ENCODE measurements at places on chromosomes 12 and 14. TPM values are rescaled to one million over a fixed set of nuclear protein-coding genes. Genes with fewer than 3 reads are reported as not detected.

DNA sequence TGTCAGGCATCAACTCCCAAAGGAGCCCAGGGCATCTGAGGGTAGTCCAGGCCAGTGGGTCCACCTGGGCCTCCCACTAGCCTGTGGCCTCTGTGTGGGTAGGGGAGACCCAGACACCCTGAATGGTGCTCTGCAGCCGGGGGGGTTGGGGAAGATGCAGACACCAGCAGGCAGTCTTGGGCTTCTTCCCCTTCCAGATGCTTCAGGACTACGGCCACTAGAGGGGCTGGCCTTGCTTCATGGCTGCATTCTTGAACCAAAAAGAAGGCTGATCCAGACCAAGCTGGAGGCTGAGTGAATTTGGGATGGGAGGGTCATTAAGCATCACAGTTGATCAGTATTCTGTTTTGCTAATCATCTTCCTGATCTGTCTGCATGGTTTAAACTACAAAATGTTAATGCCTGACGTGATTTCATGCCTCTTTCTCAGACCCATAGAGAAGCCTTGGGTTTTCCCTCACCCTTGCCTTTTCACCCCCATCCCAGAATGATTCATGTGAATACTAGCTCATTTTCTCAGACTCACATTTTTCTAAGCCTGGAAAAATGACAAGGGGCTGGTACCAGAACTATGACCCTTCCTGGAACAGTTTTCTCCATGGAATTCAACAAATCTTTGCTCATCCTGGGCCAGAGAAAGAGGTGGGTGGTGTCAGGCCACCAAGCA, 134.2 kb downstream of the NTF3 start:
- DNase-seq, result no peak

DNA sequence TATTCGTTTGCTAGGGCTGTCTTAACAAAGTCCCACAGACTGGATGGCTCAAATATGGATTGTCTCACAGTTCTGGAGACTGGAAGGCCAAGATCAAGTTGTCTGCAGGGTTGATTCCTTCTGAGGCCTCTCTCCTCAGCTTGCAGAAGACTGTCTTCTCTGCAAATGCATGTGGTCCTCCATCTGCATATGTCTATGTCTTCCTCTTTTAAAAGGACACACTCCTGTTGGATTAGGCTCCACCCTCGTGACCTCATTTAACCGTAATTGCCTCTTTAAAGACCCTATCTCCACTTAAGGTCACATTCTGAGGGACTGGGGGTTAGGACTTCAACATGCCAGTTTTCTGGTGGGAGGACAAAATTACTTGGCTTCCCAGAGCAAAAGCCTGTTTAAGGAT, 123.3 kb downstream of the SLC38A6 start:
- DNase-seq, result no peak

P3H3 gene
- total RNA-seq, result 27.7 TPM

CLEC9A gene
- total RNA-seq, result not detected

SYNDIG1L gene
- not detected for total RNA-seq

DNA sequence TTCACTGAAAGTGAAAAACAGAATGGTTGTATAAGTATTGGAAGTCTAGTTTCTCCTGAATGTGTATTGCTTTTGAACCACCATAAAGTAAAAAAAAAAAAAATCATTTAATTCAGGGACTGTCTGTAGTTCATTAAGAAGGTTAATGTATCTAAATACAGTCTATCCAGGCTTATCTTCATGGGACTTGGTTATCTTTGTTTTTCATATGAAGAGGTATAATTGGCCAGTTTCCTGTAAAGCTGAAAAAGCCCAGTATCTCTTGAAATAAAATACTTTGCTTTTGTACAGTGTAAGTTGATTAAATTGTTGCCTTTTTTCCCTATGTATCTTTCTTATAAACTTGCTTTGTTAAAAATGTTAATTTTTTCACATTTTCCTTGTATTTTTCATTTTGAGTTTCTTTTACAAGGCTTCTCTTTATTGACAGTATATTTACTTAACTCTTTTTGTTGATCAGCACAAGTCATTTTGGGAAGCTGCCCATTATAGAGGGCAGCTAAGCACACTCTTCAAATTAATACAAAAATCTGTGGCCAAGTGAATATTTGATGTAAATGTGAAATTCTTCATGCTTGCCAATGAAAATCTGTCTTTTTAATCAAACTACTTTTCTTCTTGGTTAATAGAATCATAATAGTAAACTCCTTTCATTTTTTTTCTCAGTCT, 156.0 kb downstream of the TMTC3 start:
- no peak for DNase-seq

DNA sequence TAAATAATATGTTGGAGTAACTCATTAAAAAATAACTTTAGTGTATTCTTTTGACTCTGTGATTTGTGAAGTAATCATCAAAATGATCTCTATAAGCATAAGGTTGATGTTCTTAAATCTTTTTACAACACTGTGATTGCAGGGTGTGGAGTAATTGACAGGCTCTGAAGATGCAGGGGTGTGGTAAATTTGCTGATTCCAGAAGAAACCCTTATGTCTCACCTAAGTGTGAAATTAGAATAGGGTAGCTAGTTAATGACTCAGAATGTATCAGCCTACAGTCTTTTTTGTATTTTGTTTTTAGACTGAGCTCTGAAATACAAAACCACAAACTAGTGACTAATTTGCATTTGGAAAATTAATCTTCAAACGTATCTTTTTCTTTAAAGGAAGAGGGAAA, 5.9 kb downstream of the PRPF39 start:
- DNase-seq, result no peak

DNA sequence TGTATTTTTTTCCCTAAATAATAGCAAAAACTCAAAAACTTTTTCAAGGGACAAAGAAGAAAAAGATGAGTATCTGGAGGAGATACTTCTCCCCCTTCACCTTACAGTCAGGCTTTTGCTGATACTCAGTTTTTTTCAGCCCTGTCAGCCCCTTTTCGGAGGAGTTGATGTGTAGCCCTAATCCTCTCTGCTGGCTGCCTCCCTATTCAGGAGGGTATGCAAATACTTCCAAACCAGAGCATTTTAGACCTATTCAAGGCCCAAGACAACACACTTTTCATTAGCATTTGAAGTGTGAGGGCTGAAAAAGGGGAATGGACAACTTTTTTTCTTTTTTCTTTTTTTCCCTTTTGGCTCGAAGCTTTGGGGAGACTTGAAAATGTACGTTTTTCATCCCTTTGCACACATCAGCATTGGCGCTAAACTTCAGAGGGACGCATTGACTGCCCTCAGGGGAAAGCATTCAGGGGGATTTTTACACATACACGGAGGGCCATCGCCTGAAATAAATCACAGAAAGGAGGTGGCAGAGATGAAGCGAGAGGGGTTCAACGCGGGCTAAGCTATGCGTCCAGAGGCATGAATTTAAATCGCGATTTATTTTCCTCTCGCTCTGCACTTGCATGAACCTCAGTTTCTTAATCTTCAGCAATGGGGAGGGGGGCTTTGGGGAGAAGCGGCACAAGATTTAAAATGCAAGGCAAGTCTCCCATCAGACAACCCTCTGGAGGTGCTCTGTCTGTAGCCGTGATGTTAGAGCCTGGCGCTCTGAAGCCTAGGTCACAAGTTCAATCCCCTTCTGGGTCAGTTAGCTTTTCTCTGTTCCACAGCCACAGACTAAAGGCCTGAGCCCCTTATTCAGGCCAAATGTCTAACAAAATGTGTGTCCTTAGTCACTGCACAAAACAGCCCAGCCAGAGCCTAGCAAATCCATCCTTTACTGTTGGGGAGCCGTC, 86.3 kb downstream of the ASCL1 start:
- no peak for DNase-seq

DNA sequence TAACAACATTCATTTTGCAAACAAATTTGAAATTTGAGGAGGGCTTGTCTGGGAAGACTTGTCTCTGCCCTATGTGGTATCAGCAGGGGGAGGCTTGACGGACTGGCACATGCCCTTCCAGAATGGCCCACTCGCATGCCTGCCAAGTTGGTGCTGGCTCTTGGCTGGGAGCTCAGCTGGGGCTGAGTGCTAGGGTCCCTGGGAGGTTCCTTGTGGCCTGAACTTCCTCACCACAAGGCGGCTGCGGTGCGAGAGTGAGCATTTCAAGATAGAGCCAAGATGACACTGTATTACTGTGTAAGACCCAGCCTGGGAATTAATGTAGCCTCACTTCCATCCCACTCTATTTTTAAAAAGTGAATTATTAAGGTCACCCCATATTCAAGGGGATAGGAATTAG, 271.6 kb upstream of the PLEKHG7 start:
- no peak for DNase-seq

DNA sequence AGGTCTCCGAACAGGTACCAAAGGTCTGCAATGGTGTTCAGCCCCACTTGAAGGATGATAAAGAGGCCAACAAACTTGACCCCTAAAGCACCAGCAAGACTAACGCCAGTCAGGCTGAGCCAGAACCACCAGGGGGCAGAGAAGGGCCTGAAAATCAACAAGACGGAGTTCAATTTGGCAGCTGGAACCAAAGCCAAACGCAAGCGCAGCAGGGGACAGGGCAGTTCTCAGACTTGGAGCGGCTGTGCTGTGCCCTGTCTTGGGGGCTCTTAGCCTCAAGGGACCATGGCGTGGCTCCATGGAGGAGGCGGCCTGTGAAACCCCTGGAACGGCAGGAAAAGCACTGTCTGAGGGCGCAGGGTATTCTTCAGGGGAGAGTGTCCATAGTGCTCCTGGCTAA, 19.6 kb downstream of the POMT2 start:
- DNase-seq, result peak; percentile 63

DNA sequence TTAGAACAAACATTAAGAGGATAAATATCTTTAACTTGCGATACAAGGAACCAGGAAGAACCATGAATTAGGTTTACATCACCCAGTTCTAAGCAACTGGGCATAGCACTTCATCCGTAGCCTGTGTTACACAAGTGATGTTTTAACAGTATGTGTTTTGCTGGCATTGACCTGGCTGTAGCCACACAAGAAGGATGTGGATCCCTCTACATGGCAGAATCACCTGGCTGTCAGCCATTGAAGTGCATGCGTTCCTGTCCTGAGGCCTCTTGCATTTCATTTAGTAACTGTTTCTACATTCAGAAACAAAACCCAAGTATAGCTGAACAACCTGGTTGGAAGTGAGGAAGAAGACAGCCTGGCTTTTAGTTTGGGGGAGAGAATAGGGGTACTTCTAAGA, 72.2 kb downstream of the TGFB3 start:
- DNase-seq, result no peak

MAP3K9 gene
- total RNA-seq, result 12.0 TPM

DNA sequence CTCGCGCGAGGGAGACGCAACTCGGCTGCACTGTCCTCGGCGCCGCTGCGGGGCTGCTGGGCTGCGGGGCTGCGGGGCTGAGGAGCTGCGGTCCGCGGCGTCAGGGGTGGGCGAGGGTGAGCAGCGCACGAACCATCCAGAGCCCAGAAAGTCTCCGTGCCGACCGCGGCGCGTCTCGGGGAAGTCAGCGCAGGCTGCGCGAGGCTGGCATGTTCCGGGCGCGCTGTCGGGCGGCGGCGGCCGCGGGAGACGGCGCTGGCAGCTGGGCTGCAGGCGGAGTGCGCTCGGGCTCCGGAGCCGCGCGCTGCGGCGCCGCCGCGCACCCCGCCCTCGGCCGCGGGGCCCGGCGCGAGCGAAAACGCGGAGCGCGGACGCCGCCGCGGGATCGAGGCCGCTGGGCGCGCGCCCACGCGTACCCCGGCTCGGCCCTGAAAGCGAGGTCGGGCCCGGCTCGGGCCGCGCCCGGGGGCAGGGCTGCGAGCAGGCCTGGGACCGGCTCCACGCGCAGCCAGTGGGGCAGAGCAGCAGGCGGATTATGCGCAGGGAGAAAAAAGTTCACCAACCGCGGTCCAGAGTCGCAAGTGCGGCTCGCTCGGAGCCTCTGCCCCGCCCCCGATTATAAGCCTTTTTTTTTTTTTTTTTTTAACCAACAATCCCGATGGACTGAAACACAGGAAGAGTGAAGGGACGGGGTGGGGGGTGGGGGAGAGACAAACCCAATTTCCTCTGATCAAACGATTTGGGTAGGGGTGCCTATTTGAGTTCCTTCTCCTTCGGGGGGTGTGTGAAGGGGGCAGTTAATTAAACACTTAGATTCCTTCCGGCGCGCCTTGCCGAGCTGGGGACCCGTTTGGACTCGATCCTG, at the start of gene PRICKLE1:
TSS of gene PRICKLE1 (minus strand) at position 282 of the 865 bp plus-strand sequence. CDS start 117,230 bp downstream, outside the sequence.
- DNase-seq, result no peak

TGM1 gene
- 12.3 TPM for total RNA-seq

- no peak for DNase-seq
Observed at GRCh38 chr12:59734371-59734770, 138.5 kb downstream of the SLC16A7 start.

OTX2 gene
- total RNA-seq, result not detected

- no peak for DNase-seq
Observed at GRCh38 chr12:111445726-111446581, 40.2 kb downstream of the SH2B3 start.

All from kidney epithelial cell (primary cell).